ENCODE measurements at places on chromosomes 2 and 18.

DNA sequence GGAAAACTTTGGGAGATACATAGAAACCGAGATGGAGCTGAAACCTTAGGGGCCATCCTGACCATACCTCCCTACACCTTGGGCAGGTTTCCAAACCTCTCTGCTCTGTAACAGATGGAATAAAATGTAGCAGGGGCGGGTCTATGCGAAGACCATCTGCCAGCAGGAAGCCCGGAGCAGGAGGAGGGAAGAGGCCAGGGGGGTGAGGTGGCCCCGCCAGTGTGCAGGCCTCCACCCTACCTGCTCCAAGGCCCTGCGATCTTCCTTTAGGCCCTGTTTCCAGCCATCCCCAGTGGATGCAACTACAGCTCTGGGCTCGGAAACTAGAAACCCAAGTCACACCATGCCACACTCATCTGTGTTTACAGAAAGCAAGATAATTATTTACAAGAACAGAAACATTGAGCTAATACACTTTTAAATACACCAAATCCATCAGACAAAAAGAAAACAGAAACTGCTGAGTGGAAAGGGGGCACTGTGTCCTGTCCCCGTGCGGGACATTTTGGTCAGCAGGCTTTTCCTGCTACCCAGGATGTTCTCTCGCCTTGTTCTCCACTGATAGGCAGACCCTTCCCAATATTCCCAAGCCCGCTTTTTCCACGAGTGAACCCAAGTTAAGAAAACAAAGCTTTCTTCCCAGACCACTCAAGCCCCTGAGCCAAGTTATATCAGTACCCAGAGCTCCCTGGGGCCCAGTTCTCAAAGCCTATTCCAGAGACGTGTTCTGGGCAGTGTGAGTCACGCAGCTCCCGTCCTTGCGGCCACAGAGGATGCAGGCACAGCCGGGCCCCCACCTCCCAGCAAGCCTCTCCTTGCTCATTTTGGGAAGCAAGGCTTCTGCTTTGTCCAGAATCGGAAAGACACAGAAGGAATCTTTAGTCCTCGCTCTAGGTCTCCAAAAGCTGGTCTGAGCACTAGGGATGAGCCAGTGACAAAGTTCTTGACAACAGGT is 17.3 kb downstream of the CIB4 start:
- no peak for DNase-seq

- DNase-seq, result no peak
Observed at GRCh38 chr18:23324861-23325260, 128.2 kb upstream of the RIOK3 start.

DNA sequence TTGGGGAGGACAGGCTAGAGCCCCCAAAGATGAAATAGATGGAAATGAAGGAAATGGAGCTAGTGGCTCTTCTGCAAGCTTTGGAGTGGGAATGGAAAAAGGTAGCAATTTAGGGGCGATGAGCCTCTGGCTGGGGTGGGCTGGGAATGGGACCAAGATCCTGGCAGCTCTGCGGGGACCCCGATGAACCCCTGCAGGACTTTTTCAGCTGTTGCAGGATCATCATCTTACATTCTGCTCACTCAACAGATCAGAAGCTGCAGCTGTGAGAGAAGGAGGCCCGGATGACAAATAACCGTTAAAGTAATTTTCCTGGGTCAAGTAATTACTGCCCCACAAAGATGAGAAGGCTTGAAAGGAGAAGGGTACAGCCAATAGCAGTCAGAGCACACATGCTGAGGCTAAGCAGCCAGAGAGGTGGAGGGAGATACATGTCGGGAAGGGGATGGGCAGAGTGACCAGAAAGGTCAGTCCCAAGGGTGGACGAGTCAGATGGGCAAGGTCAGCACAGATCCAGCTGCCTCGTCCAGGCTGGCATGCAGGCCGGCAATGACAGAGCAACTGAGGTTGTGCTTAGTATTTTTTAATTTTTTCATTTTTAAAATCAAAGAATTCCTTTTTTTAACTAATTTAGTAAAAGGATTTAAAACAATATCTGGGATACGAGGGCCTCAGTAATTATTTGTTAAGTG is 245.0 kb upstream of the RAB6C start:
- DNase-seq, result no peak

- DNase-seq, result no peak
Observed at GRCh38 chr2:174614261-174614660, 16.7 kb upstream of the WIPF1 start.

DNA sequence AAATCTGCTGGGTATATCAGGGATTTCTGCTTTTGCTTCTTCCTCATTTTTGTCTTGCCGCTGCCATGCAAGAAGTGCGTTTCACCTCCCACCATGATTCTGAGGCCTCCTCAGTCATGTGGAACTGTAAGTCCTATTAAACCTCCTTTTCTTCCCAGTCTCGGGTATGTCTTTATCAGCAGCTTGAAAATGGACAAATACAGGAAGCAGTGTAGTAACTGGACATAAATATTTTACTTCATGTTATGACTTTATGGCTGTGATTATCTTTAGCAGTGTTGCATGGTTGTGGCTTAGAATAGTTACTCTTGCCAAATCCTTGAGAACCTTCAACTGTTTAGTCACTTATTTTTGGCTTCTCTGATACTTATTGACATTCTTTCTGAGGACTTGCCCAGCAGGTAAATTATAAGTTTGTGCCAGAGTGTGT is 66.2 kb upstream of the DLX2 start:
- peak; percentile 16 for DNase-seq

DNA sequence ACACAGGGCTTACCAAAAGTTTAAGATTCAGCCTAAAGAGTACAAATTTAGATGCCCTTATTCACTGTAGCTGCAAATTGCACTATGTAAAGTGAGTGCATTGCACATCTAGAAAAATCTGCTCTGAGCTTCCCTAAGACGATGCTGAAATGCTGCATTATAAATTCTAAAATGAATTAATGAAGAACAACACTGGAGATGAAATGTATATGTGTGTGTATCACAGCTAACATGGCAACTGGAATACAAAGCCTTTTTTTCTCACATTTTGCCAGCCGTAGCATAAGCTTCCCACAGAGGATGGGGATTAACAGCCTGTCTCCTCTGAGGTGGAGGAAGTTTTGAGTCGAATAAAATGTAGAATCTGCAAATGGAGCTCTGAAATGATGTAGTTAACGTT is 338.3 kb upstream of the ZEB2 start:
- DNase-seq, result no peak

DNA sequence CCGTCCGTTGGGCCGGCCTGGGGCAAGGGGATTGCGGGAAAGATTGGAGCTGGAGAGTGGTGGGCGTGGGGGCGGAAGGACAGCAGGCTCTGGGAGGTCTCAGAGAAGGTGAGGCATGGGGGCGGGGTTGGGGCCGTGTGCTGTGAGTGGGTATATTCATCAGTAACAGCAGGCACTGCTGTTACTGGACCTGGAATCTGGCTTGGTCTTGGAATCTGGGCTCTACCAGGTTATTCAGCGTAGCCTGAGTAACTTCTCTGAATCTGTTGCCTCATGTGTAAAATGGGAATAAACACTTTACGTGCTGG is 435 bp downstream of the RNF181 start:
- DNase-seq, result no peak

GRCh38 chr18:50696929-50697328 is 122.9 kb downstream of the MRO start:
- no peak for DNase-seq

- DNase-seq, result peak; percentile 10
Observed at GRCh38 chr2:207073801-207074678, 91.7 kb downstream of the KLF7 start.

DNA sequence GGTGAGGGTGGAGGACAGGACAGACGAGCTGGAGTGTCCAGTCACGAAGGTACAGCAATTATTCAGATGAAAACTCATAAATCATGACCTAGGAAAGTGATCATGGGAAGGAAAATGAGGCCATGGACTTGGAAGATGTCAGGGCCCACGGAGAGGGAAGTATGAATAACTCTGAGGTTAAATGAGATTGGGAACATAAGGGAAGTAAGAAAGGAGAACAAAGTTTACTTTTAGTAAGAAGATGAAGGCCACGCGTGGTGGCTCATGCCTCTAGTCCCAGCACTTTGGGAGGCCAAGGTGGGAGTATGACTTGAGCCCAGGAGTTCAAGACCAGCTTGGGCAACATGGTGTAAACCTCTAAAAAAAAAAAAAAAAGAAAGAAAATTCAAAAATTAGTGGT is 56.2 kb downstream of the AQP4 start:
- DNase-seq, result peak; percentile 22
